NCI-H1417 (cell line): ENCODE measurements at places on chromosomes 6 and 20.

GRCh38 chr6:43924222-43924702 is 154.3 kb downstream of the VEGFA start:
- DNase-seq: no peak

- DNase-seq: no peak
These were observed 957.5 kb upstream of the EPHA7 start for GRCh38 chr6:94376876-94377275.

DNA sequence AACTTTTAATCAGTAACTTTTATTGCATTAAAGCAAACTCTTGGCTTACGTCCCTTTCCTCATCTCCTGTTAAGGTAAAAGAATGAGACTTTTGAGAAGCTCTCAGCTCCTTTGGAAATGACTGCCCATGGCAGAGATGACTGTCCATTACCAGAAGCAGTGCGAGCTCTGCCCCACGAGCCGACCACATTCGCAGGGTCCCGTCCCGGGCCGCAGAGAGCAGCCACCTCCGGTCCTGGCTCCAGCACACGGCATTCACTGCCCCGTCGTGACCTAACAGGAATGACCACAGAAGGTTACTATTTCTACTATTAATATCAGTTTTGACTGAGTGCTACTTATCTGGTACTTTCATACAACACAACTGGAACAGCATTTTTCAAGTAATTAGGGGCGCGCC is 63.4 kb downstream of the WDR27 start:
- no peak for DNase-seq

- no peak for DNase-seq
These were observed 7.8 kb downstream of the ADA start for GRCh38 chr20:44643596-44644229.

- DNase-seq: no peak
These were observed 677.6 kb downstream of the KIF16B start for GRCh38 chr20:15895560-15896084.

DNA sequence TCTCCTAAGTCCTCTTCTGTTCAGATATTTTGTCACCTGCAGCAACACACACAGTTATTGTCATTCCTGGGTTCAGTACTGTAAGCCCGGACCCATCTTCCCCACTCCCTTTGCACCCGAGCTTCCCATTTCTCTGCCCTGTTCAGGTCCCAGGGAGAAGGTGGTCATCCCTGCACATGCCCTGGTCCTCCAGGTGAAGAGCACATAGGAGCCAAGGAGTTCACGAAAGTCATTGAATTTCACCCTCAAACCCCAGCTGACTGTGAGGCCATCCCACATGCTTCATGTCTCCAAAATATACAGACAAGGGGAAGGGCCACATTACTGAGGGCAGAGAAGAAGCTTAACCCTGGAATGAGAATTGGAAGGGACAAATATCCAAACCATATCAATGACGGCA is 8.1 kb downstream of the HLA-DPA1 start:
- no peak for DNase-seq

GRCh38 chr6:3331971-3332370 is 73.2 kb downstream of the PSMG4 start:
- no peak for DNase-seq

DNA sequence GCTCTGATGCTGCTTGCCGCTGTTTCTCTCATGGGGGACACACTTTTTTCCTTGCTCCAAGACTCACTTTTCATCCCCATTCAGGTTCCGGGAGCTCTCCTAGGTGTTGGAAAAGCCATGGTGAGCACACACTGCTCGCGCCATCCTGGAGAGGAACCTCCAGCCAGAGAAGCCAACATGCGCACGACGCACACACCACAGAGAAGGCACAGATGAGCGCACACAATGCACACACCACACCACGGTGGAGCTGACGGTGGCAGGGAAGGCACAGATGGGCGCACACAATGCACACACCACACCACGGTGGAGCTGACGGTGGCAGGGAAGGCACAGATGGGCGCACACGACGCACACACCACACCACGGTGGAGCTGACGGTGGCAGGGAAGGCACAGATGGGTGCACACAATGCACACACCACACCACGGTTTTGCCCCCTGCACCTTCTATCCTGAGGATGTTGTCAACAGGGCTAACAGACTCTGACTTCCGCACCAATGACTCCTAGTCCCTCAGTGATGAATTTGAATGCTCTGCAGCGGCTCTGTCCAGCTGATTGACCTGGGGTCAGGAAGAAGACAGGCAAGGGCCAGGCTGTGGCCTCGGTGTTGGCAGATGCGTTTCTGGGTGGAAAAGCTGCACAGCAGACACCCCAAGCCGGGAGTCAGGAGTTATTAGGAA is 154.7 kb downstream of the ERMARD start:
- DNase-seq: no peak

GRCh38 chr20:45672765-45673164 is 2.7 kb upstream of the WFDC11 start:
- DNase-seq: no peak

GRCh38 chr20:5776077-5776476 is 25.9 kb downstream of the SHLD1 start:
- no peak for DNase-seq

- DNase-seq: no peak
These were observed 145.6 kb downstream of the JARID2 start for GRCh38 chr6:15391500-15391899.

GRCh38 chr6:121223212-121223611 is 111.1 kb downstream of the TBC1D32 start:
- DNase-seq: no peak

DNA sequence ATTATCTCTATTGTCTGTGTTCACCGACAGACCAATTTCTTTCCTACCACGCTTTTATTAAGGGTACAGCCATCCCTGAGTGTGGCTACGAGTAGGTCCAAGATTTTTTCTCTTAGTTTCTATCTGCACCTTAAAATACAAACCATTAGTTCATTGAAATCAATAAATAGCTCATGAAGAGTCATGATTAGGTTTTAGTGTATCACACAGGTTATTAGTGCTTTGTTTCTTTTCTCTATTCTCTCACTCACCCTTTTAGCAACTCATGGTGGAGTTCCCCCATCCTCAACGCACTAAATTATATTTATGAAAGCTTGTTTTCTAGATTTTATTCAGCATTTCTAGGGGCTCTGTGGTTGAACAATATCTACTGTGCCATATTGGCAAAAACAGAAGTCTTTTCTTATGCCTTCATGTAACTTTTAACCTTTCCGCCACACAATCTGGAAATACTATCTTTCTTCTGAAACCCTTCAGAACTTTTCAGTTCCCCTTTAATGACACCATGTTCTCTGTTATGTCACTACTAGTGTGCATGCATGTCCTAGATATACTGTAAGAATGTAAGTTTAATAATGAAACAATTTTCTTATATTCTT is 128.2 kb upstream of the LAMA2 start:
- DNase-seq: no peak

DNA sequence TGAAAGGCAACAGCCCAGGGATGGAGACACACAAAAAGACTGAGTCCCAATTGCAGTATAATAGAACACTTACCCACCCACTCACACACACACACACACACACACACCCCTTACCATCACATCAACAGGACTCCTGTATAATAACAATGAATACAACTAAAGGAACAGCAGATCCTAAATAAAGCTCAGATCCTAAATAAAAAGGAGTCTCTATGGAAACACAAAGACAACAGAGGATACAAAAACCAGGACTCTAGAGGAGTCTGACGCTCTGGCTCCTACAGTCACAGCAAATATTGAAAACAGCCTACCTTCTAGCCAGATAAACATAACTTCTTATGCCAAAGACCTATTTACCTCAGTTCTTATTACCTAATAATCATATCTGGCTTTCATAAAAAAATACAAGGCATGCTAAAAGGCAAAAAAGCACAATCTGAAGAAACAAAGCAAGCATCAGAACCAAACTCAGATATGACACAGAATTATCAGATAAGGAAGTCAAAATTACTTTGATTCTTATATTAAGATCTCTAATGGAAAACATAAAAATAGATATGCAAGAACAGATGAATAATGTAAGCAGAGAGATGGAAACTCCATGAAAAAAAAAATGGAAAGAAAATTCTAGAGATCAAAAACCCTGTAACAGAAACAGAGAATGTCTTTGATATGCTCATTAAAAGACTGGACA is 134.9 kb downstream of the MMUT start:
- no peak for DNase-seq

DNA sequence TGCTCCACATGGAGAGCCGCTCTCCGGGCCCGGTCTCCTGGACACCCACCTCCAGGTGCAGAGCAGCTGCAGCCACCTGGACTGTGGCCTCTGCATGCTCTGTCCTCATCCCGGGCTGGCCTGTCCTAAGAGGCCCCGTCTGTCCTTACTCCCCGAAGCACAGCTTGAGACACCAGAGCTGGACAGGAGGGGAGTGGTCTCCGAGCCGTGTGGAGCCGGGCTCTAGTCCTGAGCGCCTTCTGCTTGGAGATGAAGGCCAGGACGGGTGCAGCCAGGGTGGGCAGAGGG is 6.7 kb upstream of the NTSR1 start:
- DNase-seq: no peak

GRCh38 chr6:117446861-117447260 is 21.1 kb upstream of the ROS1 start:
- DNase-seq: no peak

GRCh38 chr6:147173675-147174308 is 30.4 kb upstream of the STXBP5 start:
- no peak for DNase-seq

- DNase-seq: peak; percentile 52
These were observed 10.6 kb upstream of the EXOC2 start for GRCh38 chr6:703552-703951.

DNA sequence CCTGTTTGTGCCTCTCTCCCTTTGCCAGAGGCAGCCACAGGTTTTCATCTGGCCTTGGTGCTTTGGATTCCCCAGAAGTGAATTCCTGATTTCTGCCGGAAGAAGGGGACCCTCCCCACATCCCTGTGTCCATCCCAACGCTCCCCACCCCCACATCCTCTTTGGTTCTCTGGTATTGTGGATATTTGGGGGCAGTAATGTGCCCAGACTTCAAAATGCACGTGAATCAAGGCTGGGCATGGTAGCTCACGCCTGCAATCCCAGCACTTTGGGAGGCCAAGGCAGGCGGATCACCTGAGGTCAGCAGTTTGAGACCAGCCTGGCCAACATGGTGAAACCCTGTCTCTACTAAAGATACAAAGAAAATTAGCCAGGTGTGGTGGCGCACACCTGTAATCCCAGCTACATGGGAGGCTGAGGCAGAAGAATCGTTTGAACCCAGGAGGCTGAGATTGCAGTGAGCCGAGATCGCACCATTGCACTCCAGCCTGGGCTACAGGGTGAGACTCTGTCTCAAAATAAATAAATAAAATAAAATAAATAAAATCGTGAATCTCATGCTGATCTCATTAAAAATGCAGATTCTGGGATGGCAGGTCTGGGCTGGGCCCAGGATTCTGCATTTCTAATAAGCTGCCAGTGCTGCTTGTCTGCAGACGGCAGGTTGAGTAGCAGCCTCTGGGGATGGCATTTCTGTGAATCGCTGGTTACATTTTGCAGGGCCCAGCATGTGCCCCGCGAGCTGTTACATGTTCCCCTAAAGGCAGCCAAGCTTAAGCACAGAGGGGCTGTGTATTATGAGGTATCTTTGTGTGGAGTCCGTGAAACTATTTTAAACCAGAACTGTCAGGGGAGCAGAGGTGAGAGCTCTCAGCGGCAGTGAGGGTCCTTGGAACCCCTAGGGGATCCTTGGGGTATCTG is 49.0 kb downstream of the SYNJ2 start:
- DNase-seq: no peak

GRCh38 chr6:11012295-11012754 is 31.8 kb downstream of the ELOVL2 start:
- no peak for DNase-seq

- DNase-seq: no peak
These were observed 5.9 kb downstream of the KIFC1 start for GRCh38 chr6:33397541-33397940.

DNA sequence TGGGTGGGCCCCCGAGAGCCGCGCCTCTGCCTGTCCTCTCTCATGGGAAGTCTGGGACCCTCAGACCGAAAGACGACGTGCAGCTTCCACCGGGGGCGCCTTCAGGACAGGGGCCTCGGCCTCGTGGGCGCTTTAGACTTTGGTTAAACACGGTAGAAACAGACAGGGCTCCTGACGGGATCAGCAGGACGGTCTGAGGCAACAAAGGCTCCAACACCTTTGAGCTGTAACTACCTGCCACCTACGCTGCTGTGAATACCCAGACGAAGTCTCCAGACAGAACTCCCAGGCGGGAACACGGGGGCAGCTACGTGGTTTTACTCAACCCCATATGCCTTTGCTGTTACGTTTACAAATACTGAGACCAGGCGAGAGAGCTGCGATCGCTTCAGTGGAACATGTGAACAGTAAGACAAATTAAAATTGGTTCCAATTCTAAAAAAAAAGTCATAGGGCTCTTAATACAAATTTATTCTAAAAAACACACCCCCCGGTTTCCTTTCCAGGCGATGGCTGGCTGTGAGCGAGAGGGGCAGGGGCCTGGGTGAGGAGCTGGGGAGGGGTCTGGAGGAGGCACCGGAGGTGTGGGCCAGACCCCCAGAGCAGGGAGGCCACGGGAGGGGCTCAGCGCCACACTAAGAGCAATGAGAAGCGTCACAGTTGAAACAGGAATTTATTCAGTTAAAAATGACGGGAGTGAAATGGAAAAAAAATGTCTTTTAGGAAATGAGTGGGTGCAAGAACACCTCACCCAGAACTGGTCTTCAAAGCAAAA is 453.2 kb downstream of the QKI start:
- no peak for DNase-seq
